Endothelial cell (in vitro differentiated cells): ENCODE measurements at places on chromosomes 4 and X. TPM values are rescaled to one million over a fixed set of nuclear protein-coding genes. Genes with fewer than 3 reads are reported as not detected.

DNA sequence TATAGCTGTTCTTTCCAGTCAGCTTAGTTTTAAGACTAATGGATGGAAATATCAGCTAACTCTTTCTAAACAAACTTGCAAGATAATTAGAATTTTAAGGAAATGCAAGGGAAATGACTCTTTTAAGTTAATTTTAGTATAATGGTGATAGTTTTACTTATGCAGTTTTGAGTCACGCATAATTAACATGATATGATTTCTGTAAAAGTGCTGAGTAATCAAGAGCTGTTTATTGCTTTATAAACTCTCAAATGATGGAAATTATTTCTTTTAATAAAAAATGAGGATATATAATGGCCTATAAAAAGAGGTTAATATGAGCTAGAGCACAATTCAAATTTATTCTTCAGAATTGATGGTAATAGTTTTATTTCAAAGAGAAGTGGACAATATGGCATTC lies 385.9 kb downstream of the GLUD2 start:
- H3K27me3 ChIP-seq, result no peaks in the 10 kb centered on the region
- no peaks in the 10 kb centered on the region for H3K36me3 ChIP-seq
- no peak for DNase-seq
- no peak overlapping the region for H3K27ac ChIP-seq
- no peaks in the 10 kb centered on the region for H3K4me1 ChIP-seq

The KDR gene
- 924 TPM for total RNA-seq

DNA sequence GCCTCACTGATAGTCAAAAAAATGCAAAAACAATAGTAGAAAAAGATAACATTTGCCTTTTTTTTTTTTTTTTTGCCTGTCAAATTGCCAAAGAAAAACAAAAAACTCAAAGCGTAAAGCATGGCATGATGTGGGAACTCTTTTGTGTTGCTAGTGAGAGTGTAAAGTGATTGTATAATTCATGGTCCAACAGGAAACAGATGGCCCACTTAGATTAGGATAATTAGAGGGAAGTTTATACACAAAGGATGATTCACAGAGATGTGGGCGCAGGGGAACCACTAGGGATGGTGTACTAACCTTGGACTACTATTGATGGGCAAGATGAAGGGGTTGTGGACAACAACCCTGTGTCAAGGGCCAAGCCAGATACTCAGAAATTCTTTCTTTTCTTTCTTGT lies 16.4 kb downstream of the MCUB start:
- H3K27me3 ChIP-seq, result peaks cover 3% of the 10 kb centered on the region
- no peak for DNase-seq
- peaks cover 7% of the 10 kb centered on the region for H3K36me3 ChIP-seq
- H3K4me3 ChIP-seq, result no peak overlapping the region
- peak overlapping the region; percentile 94 for H3K27ac ChIP-seq

DNA sequence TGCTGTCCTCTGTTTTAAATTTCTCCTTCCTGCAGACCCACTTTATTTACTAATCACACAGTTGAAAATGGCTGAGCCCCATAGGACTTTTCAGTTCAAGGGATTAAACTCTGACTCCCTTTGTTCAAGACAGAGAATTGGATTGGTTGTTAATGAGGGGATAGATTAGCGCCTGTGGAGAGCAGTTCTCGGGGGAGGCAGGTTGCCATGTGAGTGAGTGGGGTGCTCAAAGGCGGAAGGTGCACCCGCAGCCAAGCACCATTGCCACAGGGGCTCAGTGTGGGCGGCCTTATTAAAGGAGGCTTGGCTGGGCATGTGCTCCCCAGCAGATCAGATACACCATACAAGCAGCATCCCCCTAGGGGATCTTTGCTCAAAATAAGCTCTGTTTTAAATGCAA lies 7.9 kb upstream of the CBR4 start:
- no peak overlapping the region for H3K4me3 ChIP-seq
- H3K36me3 ChIP-seq, result no peaks in the 10 kb centered on the region
- H3K27me3 ChIP-seq, result peaks cover 5% of the 10 kb centered on the region
- no peak overlapping the region for H3K27ac ChIP-seq

DNA sequence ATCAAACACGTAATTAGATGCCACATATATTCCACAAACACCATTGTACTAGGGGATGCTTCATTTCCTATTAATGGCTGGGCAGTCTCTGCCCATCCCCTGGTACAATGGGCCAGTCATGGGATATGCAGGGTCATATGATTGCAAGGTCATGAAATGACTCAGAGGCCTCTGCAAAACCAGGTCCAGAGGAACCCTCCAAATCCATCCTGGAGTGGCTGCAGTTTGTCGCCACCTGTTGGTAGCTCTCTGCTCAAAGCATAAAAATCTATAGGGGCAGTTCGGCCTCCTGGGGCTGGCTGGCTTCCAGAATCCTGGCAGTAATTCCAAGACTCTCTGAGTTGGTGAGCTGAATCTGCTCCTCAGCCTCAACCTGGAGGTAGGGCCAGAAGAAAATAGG lies 22.9 kb upstream of the PUDP start:
- H3K4me3 ChIP-seq, result no peak overlapping the region
- no peaks in the 10 kb centered on the region for H3K27me3 ChIP-seq
- H3K4me1 ChIP-seq, result no peaks in the 10 kb centered on the region
- no peaks in the 10 kb centered on the region for H3K36me3 ChIP-seq
- no peak overlapping the region for H3K27ac ChIP-seq

GRCh38 chr4:29131304-29131703 lies 1588.9 kb upstream of the PCDH7 start:
- no peak overlapping the region for H3K27ac ChIP-seq
- peaks cover 2% of the 10 kb centered on the region for H3K27me3 ChIP-seq
- no peak overlapping the region for H3K4me3 ChIP-seq
- no peak for DNase-seq
- no peaks in the 10 kb centered on the region for H3K4me1 ChIP-seq
- no peaks in the 10 kb centered on the region for H3K36me3 ChIP-seq

DNA sequence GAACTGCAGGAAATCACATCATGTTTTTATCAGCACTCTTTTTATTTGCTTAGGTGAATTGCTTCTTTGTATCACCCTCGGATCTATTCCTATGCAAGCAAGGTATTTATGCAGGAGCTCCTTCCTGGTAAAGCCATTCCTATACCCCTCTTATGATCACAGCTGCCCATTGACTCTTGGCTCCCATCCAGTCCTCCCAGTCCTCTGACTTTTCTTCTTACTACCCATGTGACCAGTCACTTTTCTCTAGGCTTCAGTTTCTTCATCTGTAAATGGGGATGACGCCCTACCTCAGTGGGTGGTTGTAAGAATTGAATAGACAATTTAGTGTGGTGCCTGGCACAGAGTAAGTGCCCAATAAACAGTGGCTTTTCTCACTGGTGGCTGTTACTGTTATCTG lies 144.9 kb downstream of the FHIP1A start:
- DNase-seq, result no peak
- peaks cover 3% of the 10 kb centered on the region for H3K36me3 ChIP-seq
- H3K4me1 ChIP-seq, result no peaks in the 10 kb centered on the region
- H3K27me3 ChIP-seq, result no peaks in the 10 kb centered on the region
- H3K27ac ChIP-seq, result no peak overlapping the region
- no peak overlapping the region for H3K4me3 ChIP-seq

GRCh38 chr4:140227286-140227685 lies 73.3 kb upstream of the MAML3 start:
- H3K27me3 ChIP-seq, result no peaks in the 10 kb centered on the region
- H3K27ac ChIP-seq, result no peak overlapping the region
- H3K36me3 ChIP-seq, result no peaks in the 10 kb centered on the region
- no peaks in the 10 kb centered on the region for H3K4me1 ChIP-seq
- DNase-seq, result no peak

DNA sequence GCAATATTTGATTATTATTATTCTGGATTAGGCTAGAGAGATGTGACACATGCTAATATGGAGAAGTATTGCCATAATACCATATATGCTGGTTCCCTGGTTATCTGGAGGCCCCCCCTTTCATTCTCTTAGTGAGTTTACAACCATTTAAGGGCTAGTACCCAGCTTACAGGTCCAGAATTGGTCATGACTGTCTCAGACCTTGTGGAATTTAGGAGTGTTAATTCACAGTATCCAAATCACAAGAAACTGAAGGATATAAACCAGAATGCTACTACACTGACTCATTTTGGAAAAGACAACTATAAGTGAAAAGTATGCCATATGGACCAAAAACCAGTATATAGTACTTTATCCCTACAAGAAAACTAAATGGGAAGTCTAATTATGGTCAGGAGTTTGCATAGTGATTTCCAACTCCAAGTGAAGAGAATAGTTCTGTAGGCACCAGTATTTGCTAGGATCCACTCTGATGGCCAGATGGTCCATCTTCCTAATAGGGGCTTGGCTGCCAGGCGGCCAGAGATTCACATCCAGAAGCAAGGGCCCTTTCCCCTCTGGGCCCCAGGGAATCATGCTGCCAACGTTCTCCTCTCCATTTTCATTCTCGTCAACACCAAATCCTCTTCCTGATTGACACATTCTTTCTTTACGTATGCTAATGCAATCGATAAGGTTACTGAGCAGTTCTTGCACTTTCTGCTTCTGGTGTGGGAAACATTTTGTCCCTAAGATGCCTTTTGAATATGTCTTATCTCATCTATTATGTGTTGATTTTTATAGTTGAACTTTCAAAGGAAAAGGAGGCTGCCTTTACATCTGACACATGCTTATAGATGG lies 123.6 kb downstream of the SHROOM3 start:
- peaks cover 3% of the 10 kb centered on the region for H3K4me1 ChIP-seq
- DNase-seq, result no peak
- H3K36me3 ChIP-seq, result no peaks in the 10 kb centered on the region
- no peak overlapping the region for H3K27ac ChIP-seq
